ENCODE measurements at places on chromosomes 3 and 15.

GRCh38 chr3:192445770-192446644 lies 281.3 kb downstream of the FGF12 start:
- no peak for DNase-seq

GRCh38 chr3:106345353-106346027 lies 476.7 kb upstream of the CBLB start:
- DNase-seq, result no peak

DNA sequence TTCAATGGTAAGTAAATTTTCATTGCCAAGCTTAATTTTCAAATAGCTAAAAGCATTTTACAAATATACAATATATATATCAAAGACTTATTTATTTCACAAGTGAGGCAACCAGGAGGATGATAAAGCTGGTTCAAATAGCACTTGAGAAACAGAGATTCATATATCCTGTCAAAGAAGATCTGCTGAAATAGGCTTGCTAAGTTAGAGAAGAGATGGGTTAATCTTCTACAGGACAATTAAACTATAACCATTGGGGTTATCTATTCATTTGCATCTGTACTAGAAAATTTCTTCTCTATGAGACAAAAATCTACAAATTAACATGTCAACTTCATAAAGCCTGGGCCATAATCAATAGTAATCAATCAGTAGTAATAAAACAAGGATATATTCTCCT lies 637.7 kb upstream of the UBE2E2 start:
- no peak for DNase-seq

GRCh38 chr3:53675022-53675697 lies 171.1 kb downstream of the CHDH start:
- no peak for DNase-seq

DNA sequence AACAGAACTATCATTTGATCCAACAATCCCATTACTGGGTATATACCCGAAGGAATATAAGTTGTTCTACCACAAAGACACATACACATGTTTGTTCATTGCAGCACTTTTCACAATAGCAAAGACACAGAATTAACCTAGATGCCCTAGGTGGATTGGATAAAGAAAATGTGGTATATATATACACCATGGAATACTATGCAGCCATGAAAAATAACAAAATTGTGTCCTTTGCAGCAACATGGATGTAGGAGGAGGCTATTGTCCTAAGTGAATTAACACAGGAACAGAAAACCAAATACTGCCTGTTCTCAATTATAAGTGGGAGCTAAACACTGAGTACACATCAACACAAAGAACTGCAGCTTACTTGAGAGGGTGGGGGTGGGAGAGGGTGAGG lies 142.5 kb downstream of the IL20RB start:
- DNase-seq, result no peak

- no peak for DNase-seq
Measured at GRCh38 chr3:11389386-11390268, 117.4 kb downstream of the ATG7 start.

Measured in stimulated activated CD8-positive, alpha-beta memory T cell treated with anti-CD3 and anti-CD28 coated beads, Interleukin-4, amount 100 ng/mL, for 24 hours (primary cell).